Activated CD4-positive, alpha-beta memory T cell treated with anti-CD3 and anti-CD28 coated beads for 36 hours (primary cell): ENCODE measurements at places on chromosomes 1 and 21.

- no peak for DNase-seq
These were observed 22.0 kb downstream of the SMAP2 start for GRCh38 chr1:40395190-40396175.

- DNase-seq, result no peak
These were observed 48.9 kb upstream of the IVNS1ABP start for GRCh38 chr1:185365951-185366350.

- DNase-seq, result no peak
These were observed 43.5 kb downstream of the CHML start for GRCh38 chr1:241596633-241597032.

GRCh38 chr1:156435545-156436140 is 64.9 kb downstream of the MEF2D start:
- DNase-seq, result peak; percentile 32

DNA sequence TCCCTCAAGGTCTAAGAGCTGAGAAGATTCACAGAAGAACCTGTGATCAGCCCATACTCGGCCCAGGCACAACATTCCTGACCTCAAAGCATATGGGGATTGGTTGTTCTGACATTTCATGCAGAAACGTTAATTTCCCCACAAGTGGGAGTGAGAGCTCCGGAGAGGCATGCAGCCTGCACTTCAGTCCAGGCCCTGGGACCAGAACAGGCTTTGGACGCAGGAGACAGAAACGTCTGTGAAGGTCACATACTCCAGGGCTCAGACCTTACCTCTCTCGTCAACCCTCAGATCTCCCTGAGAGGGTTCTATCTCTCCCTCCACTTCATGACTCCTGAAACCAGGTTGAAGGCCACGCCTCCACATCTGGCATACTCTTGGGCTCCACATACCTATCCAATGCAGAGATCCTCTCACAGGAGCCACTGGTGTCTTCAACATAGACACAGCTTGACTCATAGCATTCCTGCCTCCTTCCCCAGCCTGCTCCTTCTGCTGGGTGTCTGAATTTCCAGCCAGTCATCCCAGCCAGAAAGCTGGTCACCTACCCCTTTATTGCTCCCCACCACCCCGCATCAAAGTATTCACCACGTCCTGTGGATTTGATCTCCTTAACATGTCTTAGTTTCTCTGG is 149.2 kb downstream of the OMA1 start:
- no peak for DNase-seq

DNA sequence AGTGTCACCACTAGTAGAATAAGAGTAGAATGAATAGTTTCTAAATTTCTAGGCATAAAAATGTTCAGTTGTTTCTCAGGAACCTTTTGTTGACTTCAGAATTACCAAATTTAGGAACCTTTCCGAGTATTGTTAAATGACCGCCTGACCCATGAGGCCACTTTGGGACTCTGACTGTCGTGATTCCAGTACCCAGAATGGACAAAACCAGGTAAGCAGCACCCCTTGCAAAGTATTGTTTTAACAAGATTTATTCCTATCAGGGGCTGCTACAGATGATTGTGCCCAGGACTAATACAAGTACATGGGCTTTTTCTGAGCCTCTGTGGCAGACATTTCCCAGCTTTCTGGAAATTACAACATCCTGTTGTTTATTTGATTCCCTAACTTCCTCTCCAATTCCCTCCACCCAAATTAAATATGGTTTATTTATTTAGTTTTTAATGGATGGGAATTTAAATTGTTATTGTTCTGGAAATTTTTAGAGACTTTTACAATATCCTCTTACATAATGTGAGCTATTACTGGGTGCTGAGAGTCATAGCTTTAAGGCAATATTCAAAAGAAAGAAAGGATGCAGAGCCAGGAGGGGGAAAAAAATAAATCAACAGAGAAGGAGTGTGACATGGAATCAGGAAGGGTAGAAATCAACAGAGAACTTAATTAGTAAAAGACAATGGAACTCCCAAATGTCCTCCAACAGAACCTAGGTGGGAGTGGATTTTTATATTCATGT is 37.4 kb upstream of the NTPCR start:
- no peak for DNase-seq
